ENCODE measurements at places on chromosomes 7 and 10.

- no peak for DNase-seq
These were observed 40.0 kb upstream of the LRRN3 start for GRCh38 chr7:111050875-111051416.

DNA sequence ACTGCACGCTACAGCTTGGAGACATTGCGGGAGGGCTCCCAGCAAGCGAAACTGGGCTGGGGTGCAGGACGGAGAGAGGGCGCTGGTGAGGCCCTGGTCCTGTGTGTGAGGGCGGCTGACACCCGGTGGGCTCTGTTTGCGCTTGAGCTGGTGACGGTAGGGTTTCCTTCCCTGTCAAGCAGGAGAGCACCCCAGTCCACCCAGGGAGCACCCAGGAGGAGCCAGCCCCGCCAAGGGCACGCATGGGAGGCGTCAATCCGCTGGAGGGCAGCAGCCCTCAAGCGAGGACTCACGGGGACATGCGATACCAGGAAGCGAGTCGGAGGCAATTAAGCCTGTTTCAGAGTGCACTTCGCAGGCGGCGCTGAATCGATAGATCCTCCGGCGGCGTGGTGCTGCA is 109.4 kb downstream of the MAD1L1 start:
- no peak for DNase-seq

DNA sequence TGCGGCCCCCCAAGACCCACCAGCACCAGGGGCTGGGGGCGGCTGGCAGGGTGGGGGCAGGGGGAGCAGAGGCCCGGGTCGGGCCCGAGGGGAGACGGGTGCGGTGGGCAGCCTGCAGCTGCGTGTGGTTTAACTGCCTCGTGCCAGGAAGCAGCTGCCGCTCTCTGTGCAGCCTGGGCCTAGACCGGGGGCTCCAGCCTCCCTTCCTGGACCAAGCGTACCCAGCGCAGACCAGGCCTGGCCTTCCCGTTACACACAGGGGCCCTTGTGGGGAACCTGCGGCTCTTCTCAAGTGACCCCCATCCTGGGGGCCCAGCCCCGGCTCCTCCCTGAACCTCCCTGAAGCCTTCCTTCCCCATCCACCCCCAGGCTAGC is 6.6 kb upstream of the INTS1 start:
- no peak for DNase-seq

DNA sequence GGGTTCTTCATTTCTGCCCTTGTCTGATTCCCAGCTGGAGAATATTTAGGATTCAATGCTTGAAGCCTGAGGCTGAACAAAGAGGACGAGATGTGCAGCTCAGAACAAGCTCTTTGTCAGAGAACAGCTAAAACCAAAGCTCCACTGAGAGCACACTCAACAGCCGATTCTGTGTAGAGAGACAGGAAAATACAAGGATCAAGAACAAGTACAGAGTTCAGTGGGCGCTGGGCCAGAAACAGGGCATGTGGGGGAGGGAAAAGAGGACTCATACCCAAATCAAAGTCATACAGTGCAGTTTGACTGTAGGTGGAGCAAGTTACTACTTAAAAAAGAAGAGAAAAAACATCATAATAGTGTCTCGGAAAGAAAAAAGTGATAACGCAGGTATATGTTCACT is at the start of gene AGMO:
AGMO (minus strand) TSS at position 181 of the 400 bp plus-strand sequence.
- no peak for DNase-seq

Data from neural crest cell (in vitro differentiated cells).